Naive thymus-derived CD8-positive, alpha-beta T cell (primary cell): ENCODE measurements at places on chromosomes 2 and 18.

DNA sequence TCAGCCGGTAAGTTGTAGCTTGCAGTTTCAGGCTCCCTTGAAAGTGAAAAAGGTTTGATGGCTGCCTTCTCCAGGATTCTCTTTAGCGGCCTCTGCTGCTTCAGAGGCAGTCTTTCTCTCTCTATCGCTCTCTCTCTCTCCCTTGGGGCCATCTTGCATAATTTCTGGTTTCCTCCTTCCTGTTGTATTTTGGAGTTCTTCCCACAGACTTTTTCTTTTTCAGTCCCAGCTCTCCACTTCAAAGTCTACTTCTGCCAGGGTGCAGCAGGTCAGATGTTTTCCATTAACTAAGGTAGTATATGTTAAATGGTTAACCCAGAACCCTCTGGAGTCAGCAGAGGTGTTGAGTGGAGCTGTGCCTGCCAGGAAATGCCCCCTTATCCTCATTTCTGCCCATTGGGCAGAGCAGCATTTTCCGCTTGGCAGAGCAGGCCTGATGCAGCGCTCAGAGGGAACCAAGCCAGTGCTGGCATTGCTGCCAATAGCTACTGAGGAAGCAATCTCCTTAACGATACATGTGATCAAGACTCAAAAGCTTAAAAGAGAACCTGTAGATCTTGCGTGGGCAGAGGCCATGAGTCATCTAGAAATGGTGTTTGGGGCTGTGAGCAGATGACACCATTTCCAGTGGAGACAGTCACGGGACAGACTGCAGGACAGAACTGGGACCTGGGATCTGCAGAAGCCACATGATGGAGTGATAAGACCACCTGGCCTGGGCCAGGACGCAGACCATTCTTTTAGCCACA, 20.8 kb downstream of the DBI start:
- no peak for DNase-seq

DNA sequence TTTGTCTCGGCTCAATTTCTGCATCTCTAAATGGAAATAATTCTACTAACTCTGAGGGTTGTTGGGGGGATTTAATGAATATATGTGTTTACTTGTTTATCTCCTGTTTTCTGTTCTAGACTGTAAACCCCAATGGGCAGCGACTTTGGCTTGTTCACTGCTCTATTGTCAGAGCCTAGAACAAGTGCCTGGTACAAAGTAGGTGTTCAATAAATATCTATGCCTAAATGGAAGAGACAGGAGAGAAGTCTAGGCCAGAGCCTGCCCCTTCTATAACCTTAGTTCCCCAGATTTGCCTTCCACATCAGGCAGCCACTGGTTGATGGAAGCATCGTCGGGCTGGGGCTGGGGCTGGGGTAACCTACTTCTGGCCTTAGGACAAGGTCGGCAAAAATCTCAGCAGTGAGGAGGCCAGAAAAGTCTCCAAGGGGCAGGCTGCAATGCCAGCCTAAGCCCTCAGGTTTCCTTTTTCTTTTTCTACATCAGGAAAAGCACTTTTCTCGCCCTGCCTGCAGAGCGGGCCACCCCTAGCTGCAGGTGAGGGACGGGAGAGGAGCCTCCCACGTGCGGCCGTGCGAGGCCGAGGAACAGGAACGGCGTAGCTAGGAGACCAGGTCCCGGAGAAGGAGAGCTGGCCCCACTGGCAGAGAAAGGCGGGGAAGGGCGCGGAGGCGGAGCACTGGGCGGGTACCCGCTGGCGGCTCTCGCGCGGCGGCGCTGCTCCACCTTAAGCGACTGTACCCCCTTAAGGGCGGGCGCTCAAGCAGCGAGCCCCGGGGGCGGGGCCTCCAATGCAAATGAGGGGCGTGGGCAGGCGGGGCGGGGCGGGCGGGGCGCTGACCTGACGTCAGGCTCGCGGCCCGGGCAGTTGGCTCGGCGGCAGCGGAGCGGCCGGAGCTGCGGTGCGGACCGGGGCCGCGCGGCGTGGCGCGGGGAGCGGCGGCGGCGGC, at the start of gene CNNM4:
Gene CNNM4, plus strand, starts transcription at position 867 of the 950 bp plus-strand sequence. CDS start 98 bp downstream, outside the sequence.
- peak; percentile 96 for DNase-seq

- no peak for DNase-seq
Observed at GRCh38 chr18:60978338-60978737, 354.9 kb upstream of the CDH20 start.

DNA sequence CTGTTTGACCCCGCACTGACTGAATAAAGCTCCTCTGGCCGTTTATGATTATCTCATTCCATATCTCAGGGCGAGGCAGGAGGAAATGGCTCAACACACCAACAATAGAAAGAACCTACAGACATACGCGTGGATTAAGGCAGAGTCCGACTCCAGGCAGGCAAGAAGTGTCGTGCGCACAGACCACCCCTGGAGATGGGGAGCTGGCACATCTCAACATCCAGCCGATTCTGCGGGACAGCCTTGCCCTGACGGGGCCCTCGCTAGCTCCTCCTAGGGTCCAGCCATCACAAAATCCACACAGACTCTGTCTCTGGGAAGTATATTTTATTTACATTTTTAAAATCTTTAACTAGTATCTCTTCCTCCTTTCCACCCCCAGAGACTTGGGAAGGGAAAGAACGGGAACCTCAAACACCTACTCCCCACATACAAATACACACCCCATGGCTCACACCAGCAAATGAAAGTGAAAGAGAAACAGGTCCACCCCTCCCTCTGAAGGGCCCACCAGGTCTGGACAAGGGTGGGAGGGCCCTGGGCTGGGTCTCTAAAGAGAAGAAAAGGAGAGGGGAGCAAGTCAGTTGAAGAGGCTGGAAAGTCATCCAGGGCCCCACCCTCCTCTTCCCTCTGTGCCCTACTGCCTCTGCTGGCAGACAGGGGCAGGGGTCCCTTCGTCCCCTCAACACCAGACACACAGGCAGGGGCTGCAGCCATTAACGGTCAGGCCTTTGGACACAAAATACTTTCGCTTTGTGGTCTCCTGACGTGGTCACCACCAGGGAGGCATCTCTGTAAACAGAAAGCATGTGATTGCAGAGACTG, 3.2 kb downstream of the GPBAR1 start:
- DNase-seq, result no peak

GRCh38 chr2:16475586-16475985, 190.0 kb downstream of the CYRIA start:
- no peak for DNase-seq

GRCh38 chr2:13492262-13492661, 775.5 kb downstream of the TRIB2 start:
- no peak for DNase-seq

DNA sequence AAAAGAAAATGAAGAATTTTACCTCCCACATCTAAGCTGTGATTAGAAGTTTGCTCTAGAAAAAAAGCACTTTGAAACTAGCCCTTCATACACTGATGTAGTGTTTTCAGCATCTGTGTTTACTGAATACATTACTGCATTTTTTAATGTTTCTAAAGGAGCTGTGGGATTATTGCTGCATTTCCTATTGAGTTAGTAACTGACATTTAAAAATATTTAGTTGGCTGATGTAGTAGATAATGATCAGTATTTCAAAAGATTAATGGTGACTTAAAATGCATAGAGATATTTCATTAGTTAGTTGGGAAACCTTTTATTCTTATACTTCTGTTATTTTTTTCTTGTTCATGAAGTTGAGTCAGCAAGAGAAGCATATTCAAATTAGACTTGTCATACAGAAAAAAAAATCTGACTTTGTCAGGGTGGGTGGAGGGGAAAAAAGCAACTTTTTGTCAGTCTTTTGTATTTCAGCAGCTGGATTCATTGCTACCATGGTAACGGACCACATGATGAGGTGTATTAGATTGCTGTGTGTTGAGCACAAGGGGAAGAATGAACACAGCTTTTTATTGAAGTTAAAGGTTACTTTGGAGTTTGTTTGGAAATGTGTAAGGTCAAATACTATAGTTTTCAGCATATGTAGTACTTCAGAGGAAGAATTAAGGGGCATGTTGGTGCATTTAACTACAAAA, at the start of gene DTNA:
Gene DTNA, plus strand, starts transcription at position 549 of the 692 bp plus-strand sequence. CDS start 45,679 bp downstream, outside the sequence.
- DNase-seq, result no peak

GRCh38 chr2:24359129-24360049, 947 bp downstream of the ITSN2 start:
- peak; percentile 43 for DNase-seq

- DNase-seq, result no peak
Observed at GRCh38 chr18:80023173-80023572, 11.1 kb upstream of the RBFA start.

DNA sequence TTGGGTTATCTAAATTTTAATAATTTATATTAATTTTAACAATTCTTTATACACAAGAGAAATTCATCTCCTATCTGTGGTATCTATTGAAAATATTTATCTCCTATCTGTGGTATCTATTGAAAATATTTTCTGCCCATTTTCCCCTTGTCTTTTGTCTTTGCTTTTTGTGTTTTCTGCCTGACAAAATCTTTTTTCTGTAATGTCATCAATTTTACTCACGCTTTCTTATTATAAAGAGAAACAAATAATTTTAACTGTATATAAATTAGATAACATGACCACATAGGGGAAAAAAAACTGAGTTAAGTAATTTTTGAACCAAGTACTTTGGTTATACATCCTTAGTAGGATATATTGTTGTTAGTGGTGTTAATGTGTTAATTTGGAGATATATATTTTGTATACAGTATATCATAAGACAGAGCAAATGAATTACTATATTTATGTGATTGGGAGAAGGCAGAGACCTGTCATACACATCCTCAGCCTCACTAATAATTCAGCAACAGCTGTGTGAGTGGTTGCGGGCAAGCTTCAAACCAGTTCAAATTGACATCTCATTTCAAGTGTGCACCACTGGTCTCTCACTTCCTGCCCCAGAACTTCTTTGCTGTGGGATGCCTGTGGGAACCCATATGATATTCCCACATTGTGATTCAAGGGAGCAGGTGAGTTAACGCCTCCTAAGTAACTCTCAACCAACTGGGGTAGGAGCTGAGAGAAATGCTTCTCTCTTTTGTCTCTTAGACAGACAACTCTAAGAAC, 292.4 kb downstream of the SP3 start:
- no peak for DNase-seq

GRCh38 chr18:74446178-74446577, 10.9 kb downstream of the DIPK1C start:
- no peak for DNase-seq

GRCh38 chr2:38106405-38107094, 30.6 kb upstream of the CYP1B1 start:
- no peak for DNase-seq

- no peak for DNase-seq
Observed at GRCh38 chr2:221750316-221750715, 178.2 kb upstream of the EPHA4 start.
